Glutamatergic neuron (in vitro differentiated cells): ENCODE measurements at places on chromosomes 4 and X. TPM values are rescaled to one million over a fixed set of nuclear protein-coding genes. Genes with fewer than 3 reads are reported as not detected.

The RS1 gene
- total RNA-seq, result not detected

The MMGT1 gene
- total RNA-seq, result 34.3 TPM

The RBM46 gene
- total RNA-seq, result 7.9 TPM

The NUDT10 gene
- total RNA-seq, result 19.3 TPM

The NCBP2L gene
- not detected for total RNA-seq

The POU4F2 gene
- 1.8 TPM for total RNA-seq

The TRPC3 gene
- 0.66 TPM for total RNA-seq

The RTL3 gene
- total RNA-seq, result not detected

The ARHGAP36 gene
- 0.27 TPM for total RNA-seq

The HTATSF1 gene
- 52.1 TPM for total RNA-seq

The FRMPD4 gene
- total RNA-seq, result 6.2 TPM

The ZGRF1 gene
- 18.5 TPM for total RNA-seq

The SLC4A4 gene
- total RNA-seq, result 0.86 TPM

The GPAT3 gene
- total RNA-seq, result not detected

The HMGN5 gene
- total RNA-seq, result 2.9 TPM

The AMER1 gene
- total RNA-seq, result 11.3 TPM

The NEXMIF gene
- 2.9 TPM for total RNA-seq

The EPGN gene
- total RNA-seq, result not detected

The SSX3 gene
- total RNA-seq, result not detected

The CXCR3 gene
- not detected for total RNA-seq

The STPG2 gene
- total RNA-seq, result 0.66 TPM

The BST1 gene
- total RNA-seq, result not detected

The ZAR1 gene
- total RNA-seq, result 0.49 TPM

The CRMP1 gene
- 947 TPM for total RNA-seq

The TCEAL2 gene
- total RNA-seq, result 6.3 TPM

The RAB39B gene
- 20.9 TPM for total RNA-seq

The TXK gene
- not detected for total RNA-seq

The STBD1 gene
- total RNA-seq, result 15.9 TPM

The GABRG1 gene
- total RNA-seq, result not detected

The KIAA1210 gene
- 0.98 TPM for total RNA-seq

The PAGE2B gene
- not detected for total RNA-seq

The PCDH7 gene
- total RNA-seq, result 2.8 TPM

The NUP62CL gene
- total RNA-seq, result 1.6 TPM

The F11 gene
- not detected for total RNA-seq

The LDOC1 gene
- 39.1 TPM for total RNA-seq

The APBB2 gene
- total RNA-seq, result 117 TPM

The CITED1 gene
- total RNA-seq, result 42.7 TPM

The CT47A1 gene
- total RNA-seq, result not detected

The DCAF12L1 gene
- 0.12 TPM for total RNA-seq

The RAB41 gene
- not detected for total RNA-seq

The CT45A3 gene
- total RNA-seq, result not detected

The KDR gene
- total RNA-seq, result 2.0 TPM

The PPBP gene
- total RNA-seq, result not detected

The DUSP9 gene
- 0.61 TPM for total RNA-seq

The PPP1R3F gene
- 16.1 TPM for total RNA-seq

The TMEM156 gene
- total RNA-seq, result not detected

The GUCY1A1 gene
- not detected for total RNA-seq

The MRFAP1 gene
- total RNA-seq, result 226 TPM

The BEX1 gene
- total RNA-seq, result 140 TPM

The ACE2 gene
- total RNA-seq, result not detected

The SNCA gene
- total RNA-seq, result 15.2 TPM

The HAUS7 gene
- total RNA-seq, result 24.6 TPM

The JADE3 gene
- total RNA-seq, result 14.0 TPM

The DNAAF6 gene
- total RNA-seq, result not detected

The TMPRSS11F gene
- not detected for total RNA-seq

The FMR1NB gene
- total RNA-seq, result not detected

The GABRQ gene
- total RNA-seq, result 2.6 TPM

The TMEM184C gene
- 31.6 TPM for total RNA-seq

The RNF212 gene
- total RNA-seq, result 11.1 TPM

The MAGEC2 gene
- not detected for total RNA-seq
